ENCODE measurements at places on chromosomes 3 and 15.

DNA sequence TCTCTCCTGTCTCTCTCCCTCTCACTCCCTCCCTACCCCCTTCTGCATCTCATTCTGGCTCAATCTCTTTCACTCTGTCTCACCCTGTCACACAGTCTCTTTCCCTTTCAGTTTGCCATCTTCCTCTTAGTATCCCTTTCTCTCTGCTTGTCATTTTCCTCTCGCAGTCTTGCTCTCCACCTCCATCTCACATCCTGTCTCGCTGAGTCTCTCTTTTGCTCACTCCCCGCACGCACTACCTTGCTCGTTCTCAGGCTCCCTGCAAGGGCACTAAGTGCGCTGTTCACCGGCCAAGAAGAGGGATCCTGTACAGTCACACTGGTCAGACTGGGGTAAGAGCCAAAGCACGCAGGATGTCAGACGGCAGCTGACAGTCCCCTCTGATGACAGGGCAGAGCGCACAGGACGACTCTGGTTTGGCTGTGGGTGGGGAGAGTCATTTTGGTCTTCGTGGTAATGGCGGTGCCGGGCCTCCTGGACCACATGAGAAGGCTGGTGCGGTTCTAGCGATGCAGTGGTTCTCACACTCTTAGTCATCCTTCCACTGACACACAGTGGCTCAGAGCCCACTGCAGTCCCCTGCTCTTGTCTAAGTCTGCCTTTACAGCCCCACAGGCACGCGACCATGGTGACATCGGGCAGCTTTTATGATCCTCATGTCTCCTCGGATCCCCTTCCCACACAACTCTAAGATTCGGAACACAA is 356.8 kb downstream of the FOXP1 start:
- DNase-seq: peak; percentile 78

DNA sequence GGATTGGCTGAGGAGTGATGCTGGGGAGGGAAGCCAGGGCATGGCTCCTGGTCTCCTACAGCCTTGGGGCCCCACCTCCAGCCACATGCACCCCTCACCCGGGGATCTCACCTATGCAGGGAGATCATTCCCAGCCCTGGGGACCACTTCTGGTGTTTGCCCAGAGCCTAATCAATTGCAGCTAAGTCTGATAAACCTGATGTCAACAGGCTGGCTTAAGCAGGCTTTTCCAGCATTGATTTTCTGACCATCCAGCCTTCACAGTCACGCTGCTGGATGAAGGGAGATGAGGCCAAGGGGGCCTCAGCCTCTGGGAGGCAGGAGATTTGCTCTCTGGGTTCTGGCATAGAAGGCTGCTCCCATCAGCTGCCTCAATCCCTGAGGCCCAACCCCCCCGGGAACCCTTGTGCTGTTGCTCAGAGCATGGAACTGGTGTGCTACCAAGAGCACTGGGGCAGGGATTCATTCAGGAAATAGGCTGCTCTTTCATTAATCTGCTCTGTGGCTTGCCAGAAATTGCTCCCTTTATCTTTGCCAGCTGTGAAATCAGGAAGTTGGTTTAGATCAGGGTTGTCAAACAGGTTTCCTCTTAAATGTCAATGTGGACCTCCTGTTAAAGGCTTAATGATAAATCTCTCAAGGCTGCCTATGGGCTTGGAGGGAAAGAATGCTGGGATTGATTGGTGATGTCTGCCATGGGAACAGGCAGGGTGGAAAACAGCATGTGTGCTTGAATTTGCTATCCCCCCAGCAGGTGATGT is 19.0 kb downstream of the FAM3D start:
- DNase-seq: no peak

- no peak for DNase-seq
Observed at GRCh38 chr3:54696313-54696712, 231.5 kb downstream of the LRTM1 start.

- DNase-seq: no peak
Observed at GRCh38 chr3:124634210-124635168, 95.8 kb upstream of the UMPS start.

DNA sequence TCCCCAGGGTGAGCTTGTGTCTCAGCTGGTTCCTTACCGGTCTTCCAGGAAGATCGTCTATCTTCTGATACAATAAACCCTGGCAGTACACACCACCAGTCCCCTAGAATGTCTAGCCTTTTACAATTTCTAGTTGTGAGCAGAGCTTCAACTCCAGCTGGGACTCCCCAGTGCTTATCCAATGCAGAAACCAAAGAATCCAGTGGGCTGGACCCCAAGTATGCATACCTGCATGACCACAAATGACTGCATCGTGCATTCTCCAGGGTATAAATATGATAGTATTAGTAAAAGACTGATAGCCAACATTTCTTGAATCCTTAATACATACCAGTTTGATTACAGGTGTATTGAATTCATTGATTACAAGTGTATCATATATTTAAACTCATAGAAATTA is 176.0 kb downstream of the SATB1 start:
- no peak for DNase-seq

DNA sequence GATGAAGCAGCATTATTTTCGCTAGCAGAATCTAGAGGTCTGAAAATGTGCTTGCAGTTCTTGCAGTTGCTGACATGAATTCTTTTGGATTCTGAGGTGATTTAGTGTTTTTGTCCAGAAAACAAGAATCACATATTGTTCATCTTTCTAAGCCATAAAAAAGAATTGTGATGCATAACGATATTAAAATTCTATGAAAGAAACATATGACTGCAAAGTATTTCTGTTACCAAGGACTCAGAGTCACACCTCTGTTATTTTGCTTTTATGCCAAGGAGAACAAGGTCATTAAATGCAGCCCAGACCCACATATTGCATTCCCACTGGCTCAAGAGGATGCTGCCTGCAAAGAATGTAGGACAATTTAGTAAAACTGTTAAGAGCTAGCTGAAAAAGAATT is 299.8 kb upstream of the GPR149 start:
- DNase-seq: no peak
